IPS DF 19.7 (cell line): ENCODE measurements at places on chromosomes 5 and 9.

DNA sequence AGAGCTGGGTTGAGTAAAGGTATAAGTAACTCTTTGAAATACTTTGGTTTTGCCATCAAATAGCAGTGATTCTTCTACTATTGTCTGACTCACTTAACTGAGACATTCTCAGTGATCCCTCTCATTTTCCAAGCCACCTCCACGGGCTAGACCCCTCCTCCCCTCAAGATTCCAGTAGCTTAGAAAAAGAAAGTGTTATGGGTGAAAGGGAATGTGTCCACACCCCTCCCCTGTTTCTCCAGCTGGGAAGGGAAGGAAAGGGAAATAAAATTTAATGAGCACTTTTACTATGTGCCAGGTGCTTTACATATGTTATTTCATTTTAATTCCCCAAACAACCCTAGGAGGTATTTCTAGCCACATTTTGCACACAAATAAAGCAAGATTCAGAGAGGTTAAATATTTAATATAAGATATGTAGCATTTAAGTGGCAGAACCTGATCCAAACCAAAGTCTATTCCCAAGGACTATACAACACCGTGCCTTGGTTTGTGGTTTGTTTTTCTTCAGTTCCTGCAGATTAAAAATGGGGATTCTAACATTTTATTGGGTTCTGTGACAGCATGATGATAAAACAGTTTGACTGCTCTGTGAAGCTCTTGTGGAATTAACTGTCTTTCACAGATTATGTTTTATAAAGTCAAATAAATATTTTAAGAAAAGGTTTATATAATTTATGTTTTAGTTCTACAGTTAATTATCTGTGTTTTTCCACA lies 135.9 kb downstream of the ZSWIM6 start:
- no peak for DNase-seq

GRCh38 chr9:21450733-21451394 lies 10.6 kb downstream of the IFNA1 start:
- no peak for DNase-seq

GRCh38 chr9:84151236-84151635 lies 170.6 kb downstream of the RMI1 start:
- DNase-seq: peak; percentile 40

- DNase-seq: no peak
Measured at GRCh38 chr5:86838083-86838482, 220.3 kb downstream of the COX7C start.

DNA sequence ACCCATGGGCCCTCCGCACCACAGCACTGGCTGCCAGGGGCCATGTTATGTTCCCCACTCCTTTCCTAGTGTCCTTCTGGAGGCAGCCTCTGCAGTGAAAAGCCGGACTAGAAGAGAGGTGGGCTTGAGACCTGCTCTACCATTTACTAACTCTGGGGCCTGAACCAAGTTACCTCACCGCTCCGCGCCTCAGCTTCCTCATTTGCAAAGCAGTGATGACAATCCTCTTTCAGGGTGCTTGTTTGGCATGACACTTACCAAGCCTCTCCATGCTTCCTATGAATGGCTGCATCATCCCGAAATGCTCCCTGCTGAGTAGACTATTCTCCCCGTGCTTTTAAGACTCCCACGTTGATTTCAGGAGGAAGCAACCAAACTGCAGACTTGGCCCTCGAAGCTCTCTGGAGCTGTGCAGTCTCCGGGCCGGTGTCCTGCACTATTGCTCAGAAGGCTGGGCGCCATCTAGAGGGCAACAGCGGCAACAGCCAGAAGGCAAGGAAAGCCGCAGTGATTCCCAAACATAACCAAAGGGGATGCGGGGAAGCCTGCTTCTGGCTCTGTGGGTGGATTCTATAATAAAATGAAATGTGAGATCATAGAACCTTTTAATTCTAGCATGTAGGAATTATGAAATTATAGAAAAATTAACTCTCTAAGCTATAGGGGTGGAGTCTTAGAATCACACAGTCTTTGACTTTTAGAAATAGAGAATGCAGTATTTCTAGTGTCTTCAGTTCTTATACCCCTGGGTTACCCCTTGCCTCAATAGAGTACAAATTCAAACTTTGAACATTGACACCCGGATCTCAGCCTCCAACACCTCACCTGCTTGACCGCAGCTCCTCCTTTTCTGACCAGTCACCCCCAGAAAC lies 599.8 kb upstream of the BRINP1 start:
- DNase-seq: peak; percentile 38

DNA sequence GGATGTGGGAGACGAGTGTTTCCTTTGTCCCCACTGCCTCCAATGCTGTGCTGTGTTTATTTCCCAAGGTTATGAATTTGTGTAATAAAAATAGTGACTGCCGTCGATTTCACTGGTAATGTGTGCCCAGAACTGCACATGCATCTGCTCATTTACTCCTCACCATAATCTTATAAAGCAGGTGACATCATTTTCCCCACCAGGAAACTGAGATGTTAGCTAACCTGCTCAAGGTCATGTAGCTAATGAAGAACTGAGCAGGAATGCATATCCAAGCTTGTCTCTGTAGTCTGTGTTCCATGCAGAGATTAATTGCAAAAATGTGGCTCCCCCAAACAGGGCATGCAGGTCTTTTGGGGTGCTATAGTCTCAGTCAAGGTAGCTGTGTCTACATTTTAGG lies 224.4 kb downstream of the TENT4A start:
- DNase-seq: no peak

DNA sequence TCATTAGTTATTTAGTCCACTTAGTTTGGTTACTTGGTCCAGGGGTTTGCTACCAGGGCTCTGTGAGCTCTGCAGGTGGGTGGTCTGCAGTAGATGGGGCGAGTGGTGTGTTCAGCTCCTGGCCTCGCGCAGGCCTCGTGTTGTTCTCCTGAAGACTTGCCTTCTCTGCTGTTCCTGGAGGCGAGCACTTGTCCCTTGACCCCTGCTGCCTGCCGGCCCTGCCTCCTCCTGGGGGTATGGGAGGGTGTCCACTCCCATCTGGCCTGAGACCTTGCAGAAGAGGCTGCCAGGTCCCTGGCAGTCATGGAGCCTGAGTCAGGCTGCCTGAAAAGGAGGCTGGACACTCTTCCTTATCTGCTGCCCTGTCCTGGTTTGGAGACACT lies 137.0 kb downstream of the CACNA1B start:
- no peak for DNase-seq

DNA sequence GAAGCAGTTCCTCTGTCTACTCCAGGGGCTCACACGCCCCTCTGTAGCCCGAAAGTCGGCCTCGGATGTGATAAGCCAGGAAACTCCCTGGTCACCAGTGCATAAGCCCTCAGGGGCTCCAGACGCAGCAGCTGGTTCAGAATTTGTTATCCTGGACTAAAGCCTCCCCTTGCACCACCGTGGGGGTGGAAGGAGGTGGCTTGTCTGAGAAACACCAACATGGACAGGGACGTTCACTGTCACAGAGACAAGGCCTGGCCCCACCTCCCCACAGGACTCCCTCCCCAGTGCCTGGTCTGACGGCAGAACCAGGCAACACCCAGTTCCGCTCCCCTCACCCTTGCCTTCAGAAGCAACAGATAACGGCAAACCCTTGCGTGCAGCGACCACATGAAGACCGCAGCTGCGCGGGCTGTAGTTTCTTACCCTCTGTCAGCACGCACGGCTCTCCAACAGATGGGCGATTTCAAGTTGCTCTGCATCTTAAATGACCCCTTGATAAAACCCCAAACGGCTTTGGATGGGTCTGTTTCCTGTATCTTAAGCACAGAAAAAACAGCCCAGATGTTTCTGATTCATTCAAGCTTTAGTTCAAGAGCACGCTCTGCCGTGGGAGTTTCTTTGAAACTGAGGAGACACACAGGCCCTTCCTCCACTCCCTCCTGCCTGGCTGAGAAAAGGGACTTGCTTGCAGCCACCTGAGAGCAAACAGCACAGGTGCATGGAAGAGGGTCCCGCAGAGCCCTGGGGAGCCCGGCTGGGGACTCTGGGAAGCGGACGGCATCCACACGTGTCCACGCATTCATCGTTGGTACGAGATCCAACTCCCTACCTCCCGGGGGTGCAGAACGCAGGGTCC lies 44.7 kb upstream of the NKD2 start:
- no peak for DNase-seq

GRCh38 chr5:125914471-125914870 lies 508.7 kb upstream of the GRAMD2B start:
- DNase-seq: no peak

DNA sequence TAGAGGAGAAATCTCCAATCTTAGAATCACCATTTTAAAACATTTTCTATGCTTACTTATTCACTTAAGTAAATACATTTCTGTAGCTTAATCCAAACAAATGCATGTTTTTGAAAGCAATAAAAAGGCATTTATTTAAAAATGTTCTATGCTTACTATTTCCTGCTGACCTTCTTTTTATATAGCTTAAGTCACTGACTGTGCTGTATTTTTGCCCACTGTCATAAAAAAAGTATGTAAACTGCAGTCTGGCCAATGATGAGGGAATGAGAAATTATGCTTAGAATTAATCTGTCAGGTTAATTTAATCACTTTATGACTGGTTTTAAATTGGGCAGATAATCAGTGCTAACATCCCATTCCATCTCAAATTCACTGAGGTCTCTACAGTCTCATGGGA lies 20.1 kb downstream of the NUDT12 start:
- DNase-seq: no peak

DNA sequence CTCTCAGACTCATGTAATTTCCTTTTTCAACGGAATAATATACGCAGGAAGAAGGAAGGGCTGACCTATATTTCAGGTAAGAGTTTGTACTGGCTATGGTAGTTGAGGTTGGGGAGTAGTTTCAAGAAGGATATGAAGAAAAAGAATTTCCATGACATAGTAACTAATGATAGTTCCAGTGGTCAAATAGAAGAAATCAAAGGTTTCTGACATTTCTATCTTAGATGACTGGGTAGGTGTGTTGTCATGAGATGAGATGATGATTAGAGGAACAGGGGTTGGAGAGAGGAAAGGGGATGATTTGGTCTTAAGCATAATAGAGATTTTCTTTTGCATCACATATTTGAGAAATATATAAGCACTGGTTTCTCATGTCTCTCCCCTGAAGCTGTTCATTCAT lies 166.0 kb downstream of the SPATA31D1 start:
- no peak for DNase-seq

GRCh38 chr5:83085106-83085505 lies 7.8 kb downstream of the XRCC4 start:
- no peak for DNase-seq

- DNase-seq: no peak
Measured at GRCh38 chr5:143156086-143156485, 247.4 kb downstream of the NR3C1 start.

GRCh38 chr9:123528501-123528900 lies 172.5 kb downstream of the CRB2 start:
- DNase-seq: no peak

DNA sequence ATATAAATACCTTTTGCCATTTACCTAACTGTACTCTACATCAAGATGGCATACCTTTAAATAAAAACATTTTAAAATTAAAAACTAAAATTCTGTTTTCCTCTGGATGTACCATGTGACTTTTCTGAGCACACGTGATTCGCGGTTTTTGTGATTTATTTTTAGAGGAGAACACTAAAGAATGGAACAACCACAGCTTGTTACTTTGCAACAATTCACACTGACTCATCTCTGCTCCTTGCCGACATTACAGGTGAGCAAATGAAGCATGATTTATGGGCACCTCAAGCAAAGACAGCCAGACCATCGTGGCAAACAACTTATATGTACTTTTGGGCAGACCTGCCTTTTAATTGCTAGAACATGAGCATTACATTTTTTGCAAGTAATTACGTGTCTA lies 61.3 kb downstream of the GDA start:
- no peak for DNase-seq

DNA sequence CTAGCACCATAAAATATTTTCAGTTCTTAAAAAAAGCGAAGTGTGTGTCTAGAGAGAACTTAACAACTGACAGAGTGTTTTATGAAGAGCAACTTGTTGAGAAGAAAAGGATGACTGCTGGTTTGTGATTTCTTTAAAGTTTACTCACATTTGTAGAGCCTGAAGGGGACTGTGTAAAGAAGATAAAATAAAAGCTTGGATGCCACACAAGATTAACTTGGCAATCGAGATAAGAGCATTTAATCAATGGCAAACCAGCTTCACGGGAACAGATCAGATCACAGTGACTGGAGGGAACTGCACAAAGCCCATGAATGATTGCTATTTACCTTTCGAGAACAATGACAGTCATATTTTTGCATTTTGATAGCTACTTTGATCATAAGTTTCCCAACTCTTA lies 2013.1 kb upstream of the CDH9 start:
- DNase-seq: no peak

GRCh38 chr5:66358741-66359140 lies 214.6 kb downstream of the SREK1 start:
- DNase-seq: no peak

DNA sequence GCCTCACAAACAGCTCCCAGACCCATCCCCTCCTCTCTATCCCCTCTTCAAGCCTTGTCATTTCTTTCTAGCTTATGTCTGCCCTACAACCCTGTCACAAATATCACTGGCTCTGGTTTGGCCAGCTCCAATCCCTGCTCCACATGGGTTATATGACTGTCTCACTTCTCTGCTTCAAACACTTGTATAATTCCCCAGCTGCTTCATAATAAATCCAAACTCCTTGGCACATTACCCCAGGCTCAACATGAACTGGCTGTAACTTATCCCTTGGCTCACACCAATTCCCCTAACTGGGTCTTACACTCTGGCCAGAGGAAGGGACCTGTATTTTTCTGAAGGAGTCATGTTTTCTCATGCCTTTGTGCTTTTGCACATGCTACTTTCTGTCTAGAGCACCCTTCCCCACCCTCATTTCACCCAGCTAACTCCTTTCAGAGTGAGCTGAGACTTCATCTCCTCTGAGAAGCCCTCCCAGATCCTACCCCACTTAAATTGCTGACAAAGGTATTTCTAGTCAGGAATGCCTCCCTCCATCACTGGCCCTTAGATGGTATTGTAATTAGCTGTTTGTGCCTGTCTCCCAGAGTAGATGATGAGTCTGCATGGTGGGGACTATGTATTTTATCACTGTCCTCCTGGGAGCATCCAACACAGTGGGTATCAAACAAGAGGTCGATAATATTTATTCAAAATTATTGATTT lies 5.3 kb downstream of the PRXL2C start:
- DNase-seq: no peak

DNA sequence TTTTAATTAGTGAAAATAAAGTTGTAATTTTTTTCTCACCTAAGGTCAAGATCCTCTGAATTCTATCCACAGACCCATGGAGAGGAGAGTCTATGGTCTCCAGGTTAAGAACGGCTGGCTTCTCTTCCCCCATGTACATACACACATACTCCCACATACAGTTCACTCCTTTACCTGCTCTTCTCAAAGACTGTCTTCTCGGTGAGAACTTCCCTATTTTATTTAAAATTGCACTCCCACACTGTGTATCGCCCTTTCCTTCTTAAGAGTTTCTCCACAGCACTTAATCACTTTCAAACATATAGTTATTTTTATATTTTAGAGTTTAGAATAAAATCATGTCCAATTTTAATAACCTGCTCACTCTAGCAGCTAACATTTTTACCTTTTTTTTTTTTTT lies 3.6 kb upstream of the JADE2 start:
- DNase-seq: no peak

DNA sequence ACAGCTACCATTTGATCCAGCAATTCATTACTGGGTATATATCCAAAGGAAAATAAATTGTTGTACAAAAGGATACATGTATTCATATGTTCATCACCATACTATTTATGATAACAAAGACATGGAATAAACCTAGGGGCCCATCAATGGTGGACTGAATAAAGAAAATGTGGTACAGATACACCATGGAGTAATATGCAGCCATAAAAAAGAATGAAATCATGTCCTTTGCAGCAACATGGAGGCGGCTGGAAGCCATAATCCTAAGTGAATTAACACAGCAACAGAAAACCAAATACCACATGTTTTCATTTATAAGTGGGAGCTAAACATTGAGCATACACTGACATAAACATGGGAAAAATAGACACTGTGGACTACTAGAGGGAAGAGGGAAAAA lies 37.1 kb downstream of the FNIP1 start:
- no peak for DNase-seq
